CD4-positive, alpha-beta T cell treated with Interleukin-4 for 1 hour (primary cell): ENCODE measurements at places on chromosomes 1 and 21.

DNA sequence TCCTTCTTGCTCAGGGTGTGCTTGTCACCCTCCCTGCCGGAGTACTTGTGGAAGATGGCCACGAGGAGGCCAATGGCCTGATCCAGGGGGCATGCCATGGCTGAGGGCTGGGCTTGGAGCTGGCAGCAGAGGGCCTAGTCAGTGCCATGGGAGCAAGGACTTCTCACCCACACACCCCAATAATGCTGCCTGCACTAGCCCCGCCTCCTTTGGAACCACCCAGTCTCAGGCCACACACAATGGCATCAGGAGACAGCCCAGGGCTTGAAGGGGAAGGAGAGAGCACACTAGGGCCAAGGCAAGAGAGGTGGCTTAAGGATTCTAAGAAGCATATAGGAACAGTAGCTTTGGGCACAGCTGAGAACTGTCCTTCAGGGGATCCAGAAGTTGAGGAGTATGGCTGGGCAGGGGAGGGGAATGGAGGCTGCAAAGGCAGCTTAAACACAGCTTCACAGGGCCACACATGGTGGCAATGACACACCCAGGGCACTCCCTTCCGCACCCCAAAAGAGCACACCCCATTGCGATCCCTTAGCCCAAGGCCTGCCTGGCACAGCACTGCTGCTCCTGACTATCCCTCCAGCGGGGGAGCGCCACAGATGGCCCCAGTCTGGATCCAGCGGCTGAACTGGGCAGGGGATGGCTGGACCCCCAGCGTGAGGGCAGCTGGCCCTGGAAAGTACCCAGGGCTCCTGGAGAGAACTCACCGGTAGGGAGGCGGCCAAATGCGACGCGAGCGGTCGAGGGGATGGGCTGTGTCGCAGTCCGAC, at the start of gene S100A6:
Gene S100A6 (minus strand): TSS at position 750 of the 770 bp plus-strand sequence. CDS start 652 bp downstream, at position 98.
- DNase-seq, result peak; percentile 42

DNA sequence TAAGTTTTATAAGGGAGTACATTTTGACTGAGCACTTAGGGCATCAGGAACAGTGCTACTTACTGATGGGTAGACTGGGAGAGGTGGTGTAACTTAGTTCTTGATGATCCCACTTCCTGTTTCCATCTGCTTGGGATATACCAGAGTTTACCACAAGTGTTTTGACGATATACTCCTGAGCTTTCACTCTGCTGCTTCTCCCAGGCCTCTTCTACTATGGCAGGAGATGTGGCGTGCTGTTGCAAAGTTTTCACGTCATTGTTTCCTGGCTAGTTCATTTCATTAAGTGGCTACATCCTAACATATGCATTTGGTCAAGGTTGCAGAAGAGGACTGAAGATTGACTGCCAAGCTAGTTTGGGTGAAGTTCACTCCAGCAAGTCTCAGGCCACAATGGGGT, 41.3 kb upstream of the LAMC2 start:
- no peak for DNase-seq

DNA sequence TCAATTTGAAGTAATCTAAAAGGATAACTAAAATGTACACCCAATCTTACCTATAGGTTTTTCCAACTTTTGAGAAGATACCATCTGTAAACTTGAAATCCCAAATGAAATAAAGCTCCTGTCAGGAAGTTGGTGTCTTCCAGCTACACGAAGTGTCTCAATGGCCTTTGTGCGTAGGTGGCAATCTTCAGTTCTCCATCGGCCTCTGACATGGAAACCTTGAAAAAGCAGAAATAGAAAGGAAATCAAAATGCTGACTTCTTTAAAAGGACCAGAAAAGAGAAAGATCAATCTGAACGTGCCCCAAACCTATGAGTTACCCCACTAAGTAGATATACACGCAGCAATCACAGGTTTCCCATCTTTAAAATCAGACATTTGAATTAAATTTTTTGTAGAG, 10.0 kb downstream of the MKNK1 start:
- DNase-seq, result no peak

GRCh38 chr21:34612056-34612455, 2.9 kb downstream of the RCAN1 start:
- DNase-seq, result no peak
